Progenitor cell of endocrine pancreas (in vitro differentiated cells): ENCODE measurements at places on chromosomes 1 and 21. TPM values are rescaled to one million over a fixed set of nuclear protein-coding genes. Genes with fewer than 3 reads are reported as not detected.

DNA sequence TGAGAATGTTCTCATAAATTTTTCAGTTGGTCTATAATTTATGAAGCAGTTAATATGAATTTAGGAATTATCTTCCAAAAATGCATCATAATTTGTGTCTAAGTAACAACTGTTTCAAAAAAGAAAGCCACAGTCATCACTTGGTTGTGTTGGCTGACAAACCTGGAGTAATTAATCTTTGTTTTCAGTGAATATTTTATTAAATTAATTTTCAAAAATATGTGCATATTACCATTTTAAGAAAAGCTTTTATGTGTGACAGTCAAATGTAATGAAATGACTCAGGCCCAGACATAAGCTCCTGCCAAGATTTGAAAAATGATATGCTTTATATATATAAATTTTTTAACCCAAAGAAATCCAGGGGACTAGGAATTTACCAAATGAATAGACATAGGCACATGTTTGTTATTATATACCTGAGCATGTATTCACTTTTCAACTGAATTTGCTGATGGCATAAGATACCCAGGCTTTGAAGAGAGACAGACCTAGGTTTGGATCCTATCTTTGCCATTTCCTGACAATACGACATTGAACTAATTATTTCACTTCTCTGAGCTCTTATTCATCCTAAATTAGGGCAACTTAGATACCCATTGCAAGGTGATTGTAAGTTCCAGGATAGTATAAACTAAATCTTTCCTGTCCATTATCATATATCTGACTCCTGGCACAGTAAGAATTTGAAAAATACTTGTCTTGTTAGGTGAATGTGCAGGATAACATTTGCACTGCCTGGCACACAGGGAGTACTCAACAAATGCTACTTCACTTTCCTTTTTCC lies 729.5 kb upstream of the ADGRL2 start:
- DNase-seq = no peak

DNA sequence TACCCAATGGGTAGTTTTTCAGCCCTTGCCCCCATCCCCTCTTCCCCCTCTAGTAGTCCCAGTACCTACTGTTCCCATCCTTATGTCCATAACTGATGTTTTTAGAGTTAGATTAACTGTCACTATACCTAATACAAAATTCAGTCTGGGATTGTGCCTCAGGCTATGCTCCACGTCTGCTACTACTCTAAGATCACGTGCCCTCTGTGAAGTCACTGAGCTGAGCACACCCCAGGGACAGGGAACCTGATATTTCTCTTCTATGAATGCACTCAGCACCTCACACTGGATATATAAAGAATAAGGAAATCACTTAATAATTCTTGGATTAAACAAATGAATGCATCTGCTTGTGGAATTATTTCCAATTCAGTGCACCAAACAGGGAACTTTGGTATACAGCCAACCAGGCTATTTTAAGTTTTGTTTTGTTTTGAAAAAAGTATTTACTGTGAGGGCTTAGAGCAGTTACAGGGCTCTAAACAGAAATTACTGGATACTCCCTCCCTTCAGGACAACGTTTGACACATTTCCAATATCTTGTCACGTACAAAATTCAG lies 307.9 kb downstream of the SMYD3 start:
- DNase-seq = no peak

GRCh38 chr1:18322368-18323032 lies 158.2 kb upstream of the KLHDC7A start:
- no peak for DNase-seq

DNA sequence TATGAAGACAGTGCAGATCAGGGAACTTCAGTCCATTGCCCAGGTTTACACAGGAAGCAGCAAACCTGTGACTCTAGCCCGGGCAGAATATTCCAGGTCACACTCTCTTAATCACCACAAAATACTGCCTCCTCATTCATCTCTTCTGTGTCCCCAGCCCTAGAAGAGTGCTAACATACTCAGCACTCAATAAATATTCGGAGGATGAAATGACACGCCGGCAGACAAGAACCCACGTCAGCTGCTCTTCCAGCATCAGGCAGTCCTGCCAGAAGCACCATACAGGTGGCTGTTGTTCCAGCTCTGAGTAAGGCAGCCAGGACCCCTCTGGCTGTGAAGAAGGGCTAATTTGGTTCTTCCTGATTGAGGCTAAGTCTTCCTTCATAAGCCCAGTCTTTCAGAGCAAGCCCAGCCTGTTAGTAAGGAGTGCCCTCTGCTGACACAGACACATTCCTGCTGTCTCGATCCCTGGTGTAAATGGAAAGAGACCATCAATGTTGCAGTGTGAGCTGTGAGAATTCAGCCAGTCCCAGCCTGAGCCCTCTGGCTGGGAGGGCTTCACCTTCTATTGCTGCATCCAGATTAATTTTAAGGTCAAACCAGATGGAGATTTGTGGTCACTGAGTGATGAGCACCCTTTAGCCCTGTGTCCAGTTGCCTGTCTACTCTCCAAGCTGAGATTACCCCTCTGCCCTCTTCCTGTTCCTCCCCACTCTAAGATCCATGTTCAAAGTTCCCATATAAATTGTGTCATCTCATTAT lies 45.0 kb upstream of the KIRREL1 start:
- DNase-seq = peak; percentile 17

DNA sequence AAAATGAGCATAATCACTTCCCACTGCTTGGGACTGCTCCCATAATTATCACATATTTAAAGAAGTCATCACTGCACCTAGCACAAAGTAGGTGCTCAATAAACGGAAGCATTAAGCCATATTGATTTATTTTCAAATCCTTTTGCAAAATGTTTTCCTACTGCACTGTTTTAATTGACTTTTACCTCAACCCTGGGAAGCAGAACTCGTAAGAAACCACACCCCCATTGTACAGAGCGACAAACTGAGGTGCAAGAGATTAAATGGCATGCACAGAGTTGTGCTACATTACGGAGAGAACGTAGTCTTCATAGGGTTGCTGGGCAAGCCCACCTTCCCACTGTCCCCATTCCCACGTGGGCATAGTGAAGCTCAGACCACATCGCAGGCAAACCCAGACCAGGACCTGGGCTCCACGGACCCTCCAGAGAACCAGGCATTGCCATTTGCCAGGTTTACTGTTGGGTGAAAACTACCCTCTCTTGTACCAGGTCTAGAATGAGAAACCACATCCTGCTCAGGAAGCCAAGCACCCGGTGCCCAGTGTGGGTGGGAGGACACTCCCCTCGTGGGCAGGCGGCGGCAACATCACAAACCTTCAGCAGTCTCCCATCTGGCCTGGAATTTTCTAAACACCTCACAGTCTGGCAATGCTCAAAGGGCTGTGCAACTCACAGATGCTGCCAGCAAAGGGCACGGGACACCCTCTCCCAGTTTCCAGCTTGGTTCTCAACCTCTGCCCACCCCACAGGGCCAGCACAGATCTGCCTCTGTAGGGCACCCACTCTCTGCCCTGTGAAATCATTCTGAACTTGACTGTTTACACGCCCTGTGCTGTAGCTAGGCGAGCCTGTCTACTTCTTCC lies 8.2 kb downstream of the IFFO2 start:
- no peak for DNase-seq

DNA sequence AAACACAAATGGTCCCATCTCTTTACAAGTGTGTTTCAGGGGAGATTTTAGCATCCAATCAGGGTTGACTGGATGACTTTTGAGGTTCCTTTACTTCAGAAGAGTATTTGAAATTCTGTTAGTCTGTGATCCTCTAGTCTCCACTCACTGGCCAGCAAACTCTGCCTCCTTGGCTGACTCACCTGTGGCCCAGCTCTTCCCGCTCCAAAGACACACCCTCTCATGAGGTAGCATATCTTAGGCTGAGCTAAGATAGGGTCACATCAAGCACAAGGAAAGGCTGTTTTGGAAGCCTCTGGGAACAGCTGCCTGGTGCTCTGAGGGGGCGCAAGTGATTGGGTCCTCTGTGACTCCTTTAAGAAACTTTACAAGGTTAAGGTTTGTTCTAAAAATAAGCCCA lies 102.3 kb upstream of the FGGY start:
- no peak for DNase-seq

GRCh38 chr1:72280711-72281110 lies 1.6 kb downstream of the NEGR1 start:
- DNase-seq = no peak

DNA sequence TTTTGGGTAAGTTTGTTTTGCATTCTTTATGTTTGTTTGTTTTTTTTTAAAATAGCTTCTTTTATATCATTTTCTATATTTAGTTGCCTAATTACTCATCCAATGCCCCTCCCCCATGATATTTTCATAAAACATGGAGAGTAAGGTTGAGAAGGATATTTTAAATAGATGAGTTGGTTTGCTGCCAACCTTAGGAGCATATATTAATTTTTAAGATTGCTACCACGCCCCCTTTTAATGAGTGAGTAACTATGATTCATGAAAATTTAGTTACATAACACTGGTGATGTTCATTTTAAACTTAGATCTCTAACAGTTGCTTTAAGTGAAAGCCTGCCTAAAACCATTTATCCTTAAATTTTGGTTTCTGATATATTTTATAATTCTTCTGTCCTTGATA lies 18.7 kb downstream of the TMEM50A start:
- DNase-seq = no peak

DNA sequence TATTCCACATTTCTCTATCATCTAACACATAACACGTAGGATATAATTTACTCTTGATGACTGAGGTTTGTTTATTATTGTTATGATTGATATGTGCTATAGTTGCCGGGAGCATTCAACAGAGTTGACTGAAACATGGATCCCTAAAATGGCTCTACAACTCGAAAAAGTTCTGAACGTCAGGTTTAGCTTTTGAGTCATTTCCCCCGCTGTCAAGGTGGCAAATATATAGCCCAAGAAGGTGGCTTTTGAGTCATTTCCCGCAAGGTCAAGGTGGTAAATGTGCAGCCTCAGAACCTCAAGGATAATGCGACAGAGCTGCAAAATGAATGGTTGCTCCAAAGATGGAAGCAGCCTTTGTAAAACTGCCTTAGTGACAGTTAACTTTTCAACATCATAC lies 104.0 kb downstream of the NIBAN1 start:
- no peak for DNase-seq

DNA sequence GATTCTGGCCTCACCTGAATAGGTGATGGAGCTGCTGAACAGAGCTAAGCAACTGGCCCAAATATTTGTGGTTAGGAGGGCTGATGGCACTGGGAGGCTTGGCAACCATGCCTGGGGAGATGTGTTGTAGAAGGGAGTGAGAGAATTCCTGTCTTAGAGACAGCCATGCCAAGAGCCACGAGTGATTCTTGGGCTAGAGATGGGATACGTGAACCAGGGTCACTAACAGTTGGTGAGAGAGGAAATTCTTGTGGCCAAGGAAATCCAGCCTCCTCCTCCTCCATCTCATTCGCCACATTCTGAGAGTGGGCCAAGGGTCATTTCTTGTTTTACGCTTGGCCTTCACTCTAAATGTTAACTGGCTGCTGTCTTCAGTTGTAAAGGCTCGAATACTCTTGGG lies 46.3 kb downstream of the NGF start:
- DNase-seq = no peak

DNA sequence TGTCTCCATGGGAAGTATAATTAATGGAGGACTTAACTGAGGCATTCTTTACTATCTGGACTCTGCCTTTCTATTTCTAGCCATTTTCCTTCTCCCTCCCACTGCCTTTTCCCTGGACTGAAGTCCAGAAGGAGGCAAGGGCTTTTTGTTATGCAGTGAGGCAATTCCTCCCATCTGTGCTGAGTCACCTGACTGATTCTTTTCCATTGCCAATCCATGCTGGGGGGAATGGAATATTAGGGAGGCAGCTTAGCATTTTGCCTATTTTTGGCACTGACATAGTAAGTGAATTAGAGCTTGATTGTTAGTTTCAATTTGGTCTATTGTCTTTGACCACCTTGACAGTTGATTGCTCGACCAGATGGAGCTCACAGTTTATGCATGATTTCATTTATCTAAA lies 1000.6 kb upstream of the PRMT6 start:
- DNase-seq = no peak

DNA sequence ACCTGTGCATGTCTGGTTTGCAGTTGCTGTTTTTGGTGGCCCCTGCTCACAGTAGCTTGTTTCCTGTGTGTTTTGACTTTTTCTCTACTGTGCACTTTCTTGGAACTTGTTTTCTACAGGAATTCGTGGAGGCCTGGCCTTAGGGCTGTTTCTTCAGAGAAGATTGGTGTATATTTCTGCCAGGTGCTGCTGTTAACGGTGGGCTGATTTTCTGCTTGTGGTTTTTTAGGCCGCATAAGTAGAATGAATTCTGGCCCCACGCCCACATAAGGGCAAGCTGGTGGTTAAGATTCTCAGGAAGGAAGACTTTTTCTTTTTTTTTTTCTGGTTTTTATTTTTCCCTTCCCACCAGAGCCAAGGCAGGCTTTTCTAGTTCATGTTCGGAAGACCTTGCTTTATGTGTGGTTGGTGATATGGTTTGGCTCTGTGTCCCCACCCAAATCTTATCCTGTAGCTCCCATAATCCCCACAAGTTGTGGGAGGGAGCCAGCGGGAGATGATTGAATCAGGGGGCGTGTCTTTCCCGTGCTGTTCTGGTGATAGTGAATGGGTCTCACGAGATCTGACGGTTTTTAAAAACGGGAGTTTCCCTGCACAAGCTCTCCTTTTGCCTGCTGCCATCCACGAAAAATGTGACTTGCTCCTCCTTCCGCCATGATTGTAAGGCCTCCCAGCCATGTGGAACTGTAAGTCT lies 71.5 kb upstream of the DISP3 start:
- no peak for DNase-seq

GRCh38 chr21:25831300-25831960 lies 96.7 kb downstream of the GABPA start:
- no peak for DNase-seq

DNA sequence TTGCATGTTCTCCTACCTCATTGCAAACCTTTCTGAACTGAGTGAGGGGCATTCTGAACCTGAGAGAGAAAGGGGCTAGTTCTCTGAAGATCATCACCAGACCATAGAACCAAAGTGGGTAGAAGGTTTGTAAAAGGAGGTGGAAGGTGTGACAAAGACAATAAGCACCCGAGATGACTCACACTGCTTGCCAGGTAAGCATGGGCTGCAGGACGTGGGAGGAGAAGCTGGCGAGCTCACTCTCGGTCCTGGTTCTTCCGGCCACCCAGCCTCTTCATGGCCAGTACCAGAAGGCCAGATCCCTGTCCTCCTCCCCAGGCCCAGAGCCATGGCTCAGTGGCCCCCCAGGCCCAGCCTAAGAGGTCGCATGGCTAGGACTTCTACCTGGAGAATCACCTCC lies 128.3 kb downstream of the TMEM53 start:
- DNase-seq = no peak

GRCh38 chr1:208268541-208269337 lies 24.6 kb upstream of the PLXNA2 start:
- DNase-seq = no peak

Gene GPR25
- total RNA-seq = not detected in 2 replicates

Gene APOBEC4
- not detected in 2 replicates for total RNA-seq

Gene CHI3L2
- total RNA-seq = not detected in 2 replicates

Gene HTR1D
- 0.20 and 0.31 TPM in 2 replicates for total RNA-seq

Gene CHI3L1
- not detected in 2 replicates for total RNA-seq

Gene KCNA3
- total RNA-seq = 0.72 and 0.75 TPM in 2 replicates

Gene OVAAL
- not detected in 2 replicates for total RNA-seq

Gene NHLH1
- 0.78 and 0.96 TPM in 2 replicates for total RNA-seq

Gene LAD1
- 35.3 and 38.0 TPM in 2 replicates for total RNA-seq

Gene VHLL
- total RNA-seq = 0.46 TPM in 1 of 2 replicates, not detected in the other

Gene TBX19
- 2.0 and 2.3 TPM in 2 replicates for total RNA-seq

Gene KCNJ10
- 0.09 and 0.12 TPM in 2 replicates for total RNA-seq

Gene DPYD
- total RNA-seq = 8.1 and 9.0 TPM in 2 replicates
